ENCODE measurements at places on chromosomes 12 and 14.

GRCh38 chr12:2651068-2651965, 143.5 kb upstream of the FKBP4 start:
- no peak for DNase-seq

DNA sequence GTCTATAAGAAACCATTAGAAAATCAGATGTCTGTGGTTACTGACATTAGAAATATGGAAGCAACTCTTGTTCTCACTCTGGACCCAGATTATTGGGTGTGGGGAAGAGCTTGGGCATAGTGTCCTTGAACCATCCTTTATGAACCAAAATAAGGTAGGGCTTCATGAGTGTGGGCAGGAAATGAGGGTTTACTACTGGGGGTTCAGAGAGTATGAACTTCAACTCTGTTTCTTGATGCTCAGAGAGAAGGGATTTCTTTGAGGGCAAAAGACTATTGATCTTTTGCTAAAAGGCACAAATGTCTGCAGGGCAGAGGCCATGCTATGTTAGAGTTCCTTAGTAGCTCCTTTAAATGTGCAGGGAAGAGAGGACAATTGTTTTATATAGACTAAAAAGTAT, 183.3 kb upstream of the ATP2B1 start:
- no peak for DNase-seq

DNA sequence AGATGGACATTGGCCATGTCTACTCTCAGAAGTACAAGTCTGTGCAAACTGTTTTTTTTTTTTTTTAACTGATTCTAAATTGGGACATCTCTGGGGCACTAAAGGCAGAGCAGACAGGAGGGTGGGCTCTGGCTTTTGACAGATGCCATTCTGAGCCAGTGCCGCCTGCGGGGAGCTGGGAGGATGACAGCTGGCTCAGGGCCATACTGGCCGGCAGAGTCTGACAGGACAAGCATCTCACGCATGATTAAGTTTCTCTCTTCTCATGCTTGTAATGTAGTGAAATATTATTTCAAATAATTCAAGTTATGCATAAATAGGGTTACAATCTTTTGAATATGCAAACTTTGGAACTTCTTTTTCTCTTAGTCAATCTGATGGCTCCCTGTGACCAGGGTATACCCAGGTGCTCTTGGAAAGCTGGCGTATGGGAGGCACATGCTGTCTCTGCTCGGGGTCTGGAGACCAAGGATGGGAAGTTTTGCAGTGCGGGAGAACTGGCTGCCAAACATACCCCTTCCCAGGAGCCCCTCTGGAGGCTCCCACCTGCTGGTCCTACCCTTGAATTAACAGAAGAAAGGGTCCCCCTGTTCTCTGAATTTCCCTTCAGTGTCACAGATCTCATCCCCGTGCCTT, 7.6 kb downstream of the CDCA4 start:
- no peak for DNase-seq

GRCh38 chr12:130043685-130044406, 118.4 kb upstream of the FZD10 start:
- no peak for DNase-seq

- no peak for DNase-seq
These were observed 133.7 kb upstream of the DCN start for GRCh38 chr12:91316161-91316906.

DNA sequence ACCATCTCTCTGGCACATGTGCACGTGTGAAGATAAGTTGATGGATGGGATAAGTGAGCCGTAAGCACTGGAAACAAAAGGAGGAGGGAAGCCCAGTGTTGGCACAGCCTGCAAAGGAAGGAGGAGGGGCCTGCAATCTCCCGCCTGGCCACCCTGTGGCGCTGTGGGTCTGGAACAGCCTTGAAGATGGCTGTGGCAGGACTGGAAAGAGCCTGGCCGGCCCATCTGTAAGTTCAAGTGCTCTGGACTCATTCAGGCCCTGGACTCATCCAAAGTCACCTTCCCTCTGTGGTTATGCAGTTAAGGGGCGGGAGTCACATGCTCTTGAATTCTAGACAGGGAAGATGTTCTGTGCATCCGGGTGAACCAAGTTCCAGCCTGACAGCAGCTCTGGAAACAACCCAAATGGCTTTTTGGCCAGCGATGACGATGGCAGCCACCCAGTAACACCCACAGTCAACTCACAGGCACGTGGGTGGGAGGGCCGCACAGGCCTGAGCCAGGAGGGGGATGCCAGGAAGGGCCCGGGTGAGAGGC, 50.4 kb downstream of the CHGA start:
- DNase-seq = no peak

- no peak for DNase-seq
These were observed 10.5 kb upstream of the KRT73 start for GRCh38 chr12:52628841-52629240.

DNA sequence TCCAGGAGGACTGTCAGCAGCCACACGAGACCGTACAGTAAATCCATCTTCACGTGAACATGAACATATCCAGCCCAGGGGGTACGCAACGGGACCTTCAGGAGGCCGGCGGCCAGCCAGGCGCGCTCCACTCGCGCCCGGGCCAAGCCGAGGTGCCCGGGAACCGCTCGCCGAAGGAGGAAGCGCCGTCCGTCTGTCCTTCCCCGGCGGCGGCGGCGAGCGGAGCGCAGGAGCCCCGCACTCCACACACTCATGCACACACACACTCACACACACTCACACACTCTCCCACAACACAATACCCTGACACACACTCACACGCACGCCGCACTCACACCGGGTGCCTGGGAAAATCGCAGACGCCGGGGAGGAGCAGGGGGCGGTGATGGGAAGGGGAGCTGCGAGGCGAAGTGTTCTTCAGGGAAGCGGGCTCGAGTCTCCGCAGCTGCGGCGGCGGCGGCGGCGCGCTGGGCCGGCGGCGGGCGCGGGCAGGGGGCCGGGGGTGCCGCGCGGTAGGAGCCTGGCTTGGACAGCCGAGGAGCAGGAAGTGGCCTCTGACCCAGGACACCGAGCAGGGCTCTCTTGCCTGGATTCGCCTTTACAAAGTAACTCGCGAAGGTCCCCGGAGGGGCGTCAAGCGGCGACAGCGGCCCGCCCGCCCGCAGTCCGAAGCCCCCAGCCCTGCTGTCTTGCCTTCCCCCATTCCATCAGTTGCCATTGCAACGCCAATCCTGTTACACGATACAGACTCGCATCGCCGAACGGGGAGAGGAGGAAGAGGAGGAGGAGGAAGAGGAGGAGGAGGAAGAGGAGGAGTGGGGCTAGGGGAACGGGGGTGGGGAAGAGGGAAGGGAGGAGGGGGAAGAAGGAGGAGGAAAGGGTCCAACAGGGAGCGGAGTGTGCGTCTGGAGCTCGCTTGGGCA, 601 bp downstream of the MDGA2 start:
- no peak for DNase-seq

DNA sequence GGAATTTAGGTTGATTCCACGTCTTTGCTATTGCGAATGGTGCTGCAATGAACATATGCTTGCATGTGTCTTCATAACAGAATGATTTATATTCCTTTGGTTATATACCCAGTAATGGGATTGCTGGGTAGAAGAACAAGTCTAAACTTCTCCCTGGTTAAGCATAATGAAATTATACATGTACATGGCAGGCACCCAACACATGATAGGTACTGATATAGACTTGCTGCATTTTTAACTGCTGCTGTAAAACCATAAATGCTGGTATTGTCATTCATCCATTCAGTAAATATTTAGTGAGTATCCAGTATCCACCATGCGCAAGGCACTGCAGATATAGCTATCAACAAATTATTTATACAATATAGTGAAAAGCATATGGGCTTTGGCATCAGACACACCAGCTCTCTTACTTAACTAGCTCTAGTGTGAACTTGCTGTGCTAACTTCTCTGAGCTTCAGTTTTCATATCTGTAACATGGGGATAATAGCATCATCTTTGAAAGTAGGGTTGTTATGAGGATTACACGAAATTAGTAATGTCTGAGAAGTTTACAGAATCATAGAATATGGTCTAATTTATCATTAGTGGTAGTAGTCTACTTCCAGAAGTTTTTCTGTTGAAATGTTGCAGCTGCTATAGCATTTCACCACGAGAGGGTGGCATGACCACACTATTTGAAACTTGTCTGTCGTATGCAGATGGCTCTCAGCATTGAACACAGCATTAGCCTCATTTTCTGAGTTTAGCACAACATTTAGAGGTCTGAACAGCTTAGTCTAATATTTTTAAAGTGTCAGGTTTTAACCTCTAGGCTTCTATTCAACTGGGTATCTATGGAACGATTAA, 32.0 kb upstream of the SEL1L start:
- no peak for DNase-seq

GRCh38 chr14:72651081-72651480, 242.8 kb downstream of the DPF3 start:
- no peak for DNase-seq

- no peak for DNase-seq
These were observed 84.5 kb upstream of the PDZRN4 start for GRCh38 chr12:41103614-41104013.

DNA sequence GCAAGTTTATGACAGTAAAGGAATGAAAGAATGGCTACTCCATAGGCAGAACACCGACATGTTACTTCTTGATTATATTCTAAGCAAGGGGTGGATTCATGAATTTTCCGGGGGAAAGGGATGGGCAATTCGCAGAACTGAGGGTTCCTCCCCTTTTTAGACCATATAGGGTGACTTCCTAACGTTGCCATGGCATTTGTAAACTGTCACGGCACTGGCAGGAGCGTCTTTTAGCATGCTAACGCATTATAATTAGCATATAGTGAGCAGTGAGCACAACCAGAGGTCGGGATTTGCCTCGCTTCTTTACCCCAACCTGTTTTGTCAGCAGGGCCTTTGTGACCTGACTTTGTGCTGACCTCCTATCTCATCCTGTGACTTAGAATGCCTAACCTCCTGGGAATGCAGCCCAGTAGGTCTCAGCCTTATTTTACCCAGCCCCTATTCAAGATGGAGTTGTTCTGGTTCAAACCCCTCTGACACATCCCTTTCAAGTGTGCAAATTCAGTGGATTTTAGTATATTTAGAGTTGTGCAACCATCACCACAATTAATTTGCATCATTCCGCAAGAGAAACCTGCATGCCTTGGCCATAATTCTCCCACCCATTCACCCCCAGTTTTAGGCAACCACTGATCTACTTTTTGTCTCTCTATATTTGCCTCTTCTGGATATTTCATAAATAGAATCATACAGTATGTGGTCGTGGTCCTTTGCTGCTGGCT, 27.4 kb downstream of the PALS1 start:
- DNase-seq = no peak

- DNase-seq = no peak
These were observed 98.7 kb downstream of the ASCL4 start for GRCh38 chr12:107873223-107873622.

- no peak for DNase-seq
These were observed at the start of gene RASSF8 for GRCh38 chr12:25958428-25959070. Gene RASSF8 (plus strand): TSS chr12:25958682. CDS start chr12:26055344, 96,662 bp downstream.

DNA sequence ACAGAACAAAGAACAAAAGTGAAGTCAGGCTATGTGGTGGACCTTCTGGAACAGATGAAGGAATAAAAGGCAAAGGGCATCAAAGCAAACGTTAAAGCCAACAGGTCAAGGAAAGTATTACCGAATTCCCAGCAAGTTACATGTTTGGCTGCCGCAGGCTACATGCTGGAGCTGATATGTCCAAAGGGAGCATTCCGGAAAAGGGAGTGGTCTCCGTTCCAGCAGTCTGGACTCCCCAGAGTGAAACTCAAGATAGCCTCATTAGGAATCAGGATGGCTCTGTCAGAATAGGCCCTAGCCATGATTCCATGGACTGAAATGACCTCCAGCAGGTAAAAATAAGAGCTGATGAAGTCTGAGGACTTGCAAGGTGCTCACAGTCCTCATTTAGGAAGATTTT, 379.8 kb upstream of the PRICKLE1 start:
- DNase-seq = no peak

DNA sequence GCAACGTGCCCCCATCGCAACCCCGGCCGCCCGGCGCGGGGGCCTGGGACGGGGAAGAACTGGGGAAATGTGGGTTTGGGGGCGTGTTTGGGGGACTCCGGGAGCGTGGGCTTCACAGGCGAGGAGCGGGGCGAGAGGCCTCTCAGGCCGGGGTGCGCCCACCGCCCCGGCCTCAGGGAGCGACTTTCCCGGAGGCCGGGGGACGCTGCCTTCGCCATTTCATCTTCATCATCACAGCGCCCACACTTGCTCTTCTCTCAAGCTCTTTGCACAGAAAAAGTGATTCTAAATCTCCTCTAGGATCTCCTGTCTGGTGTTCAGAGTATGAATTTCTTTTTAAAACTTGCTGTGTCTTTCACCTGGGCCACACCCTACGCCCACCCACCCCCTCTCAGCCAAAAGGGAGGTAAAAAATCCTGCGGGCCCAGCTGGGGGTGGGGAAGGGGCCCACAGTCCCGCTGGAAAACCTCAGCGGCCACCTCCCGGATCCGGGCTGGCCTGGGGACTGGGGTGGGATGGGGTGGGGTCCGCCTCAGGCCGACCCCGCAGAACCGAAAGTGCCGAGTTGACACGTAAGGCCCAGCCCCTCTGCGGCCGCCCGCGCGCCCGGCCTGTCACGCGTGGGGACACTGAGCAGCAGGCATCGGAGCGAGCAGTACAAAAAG, 7.4 kb downstream of the CDKN1B start:
- DNase-seq = no peak

- no peak for DNase-seq
These were observed 81.4 kb upstream of the KRAS start for GRCh38 chr12:25332143-25332542.

GRCh38 chr14:23443881-23444280, 8.4 kb upstream of the MYH7 start:
- DNase-seq = no peak

DNA sequence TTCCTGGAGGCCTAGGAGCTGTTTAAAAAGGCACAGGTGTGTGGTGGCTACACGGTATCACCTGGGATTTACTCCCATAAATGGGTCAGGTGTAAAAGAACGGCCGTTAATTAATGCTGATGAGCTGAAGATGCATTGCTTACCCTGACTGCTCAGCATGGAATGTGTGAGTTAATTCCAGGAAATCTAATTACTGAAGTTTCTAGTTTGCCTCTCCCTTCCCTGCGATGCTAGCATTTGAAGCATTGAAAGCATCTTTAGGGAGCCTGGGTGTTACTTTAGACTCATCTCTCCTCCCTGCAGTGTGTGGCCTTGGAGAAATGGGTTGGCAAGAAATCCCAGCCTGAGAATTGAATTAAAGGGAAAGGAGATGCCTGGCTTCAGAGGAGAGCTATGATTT, 415.9 kb downstream of the FUT8 start:
- DNase-seq = no peak

DNA sequence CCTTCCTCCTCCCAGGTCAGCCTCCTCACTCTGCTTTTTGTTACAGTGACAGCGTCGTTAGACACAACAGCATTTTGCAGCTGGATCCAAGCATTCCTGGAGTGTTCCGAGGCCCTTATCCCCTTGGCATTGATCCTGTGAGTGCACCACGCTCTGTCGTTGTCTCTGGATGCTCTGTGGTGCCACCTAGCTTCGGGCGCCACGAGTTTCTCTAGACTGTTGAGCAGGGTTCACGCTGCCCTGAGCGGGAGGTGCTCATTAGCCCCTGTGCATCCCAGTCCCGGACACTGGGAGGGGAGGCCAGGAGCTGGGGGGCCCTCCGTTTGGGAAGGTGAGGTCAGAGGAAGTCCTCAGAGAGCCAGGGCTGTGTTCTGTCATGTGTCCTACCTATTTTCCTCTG, 17.3 kb upstream of the DNAH10 start:
- no peak for DNase-seq

- DNase-seq = no peak
These were observed 278.2 kb upstream of the RTL1 start for GRCh38 chr14:101181446-101182313.
